ENCODE measurements at places on chromosomes 3 and 15. TPM values are rescaled to one million over a fixed set of nuclear protein-coding genes. Genes with fewer than 3 reads are reported as not detected.

Gene GDPGP1
- 5.8 TPM for total RNA-seq

Gene EXD1
- total RNA-seq = not detected

Gene ST8SIA2
- total RNA-seq = not detected

Gene SLC22A14
- total RNA-seq = not detected

Gene SERPINI2
- total RNA-seq = not detected

Gene P2RY1
- 8.8 TPM for total RNA-seq

Gene TRIM42
- total RNA-seq = not detected

Gene CLRN1
- not detected for total RNA-seq

Gene GP5
- 0.24 TPM for total RNA-seq

Gene BCHE
- total RNA-seq = 28.6 TPM

Gene PPP2R3A
- 8.5 TPM for total RNA-seq

Gene FNDC3B
- total RNA-seq = 68.2 TPM

Gene CLASP2
- 32.5 TPM for total RNA-seq

Gene LEKR1
- total RNA-seq = 0.24 TPM

Gene ADPGK
- 47.6 TPM for total RNA-seq

Gene PEX5L
- total RNA-seq = not detected

Gene TGM5
- total RNA-seq = not detected

Gene PIGZ
- 0.78 TPM for total RNA-seq

Gene CELSR3
- total RNA-seq = 5.0 TPM

Gene DAZL
- total RNA-seq = not detected

Gene HLTF
- 27.7 TPM for total RNA-seq

Gene GOLGA6L7
- not detected for total RNA-seq

Gene SERINC4
- not detected for total RNA-seq

Gene GOLGA8M
- total RNA-seq = 0.26 TPM

Gene TMEM212
- total RNA-seq = not detected

Gene NR2F2
- 19.8 TPM for total RNA-seq
